ENCODE measurements at places on chromosomes 3 and 15.

DNA sequence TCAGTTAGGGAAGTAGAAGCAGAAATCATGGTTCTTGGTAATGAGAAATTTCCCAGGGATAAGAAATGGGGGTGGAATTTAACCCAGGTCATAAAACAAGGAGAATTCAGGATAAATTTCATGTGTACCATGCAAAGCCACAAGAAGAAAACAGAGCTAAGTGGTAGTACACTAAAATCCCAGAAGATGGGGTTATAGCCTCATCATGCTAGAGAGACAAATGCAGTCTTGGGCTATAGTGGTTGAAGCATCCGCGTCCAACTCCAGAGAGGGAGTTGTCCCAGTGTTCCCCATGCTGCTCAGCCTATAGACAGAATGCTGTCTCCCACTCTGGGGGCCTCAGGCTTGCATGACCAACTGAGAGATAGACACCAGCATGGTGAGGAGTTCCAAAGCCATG lies 36.2 kb upstream of the CLRN1 start:
- no peak for DNase-seq

DNA sequence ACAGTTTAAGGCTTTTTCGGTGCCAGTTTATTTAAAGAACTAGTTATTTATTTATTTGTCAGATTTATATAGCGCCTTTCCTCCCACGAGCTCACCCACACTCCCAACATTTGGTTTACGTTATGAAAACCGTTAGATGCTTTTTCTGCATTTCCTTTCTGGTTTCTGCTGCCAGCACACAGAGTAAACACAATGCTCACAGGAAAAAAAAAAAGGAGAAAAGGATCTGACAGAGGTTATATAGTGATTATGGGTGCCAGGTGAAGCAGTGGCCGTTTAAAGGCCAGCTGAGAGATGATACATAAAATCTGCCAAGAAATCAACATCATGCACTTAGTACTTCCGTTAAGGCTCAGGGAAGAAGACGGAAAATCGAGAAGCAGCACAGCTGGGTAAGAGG lies 37.9 kb downstream of the ETV5 start:
- DNase-seq, result no peak

GRCh38 chr3:38597502-38598060 lies 51.9 kb downstream of the SCN5A start:
- no peak for DNase-seq

GRCh38 chr3:31688984-31689383 lies 156.3 kb downstream of the STT3B start:
- DNase-seq, result no peak

- DNase-seq, result no peak
Observed at GRCh38 chr15:82571722-82572222, 31.5 kb upstream of the RPS17 start.

All from stimulated activated CD4-positive, alpha-beta T cell treated with anti-CD3 and anti-CD28 coated beads, Interleukin-1b, Interleukin-23, amount 100 ng/mL, for 1 hour (primary cell).